ENCODE measurements at places on chromosomes 5 and 9.

DNA sequence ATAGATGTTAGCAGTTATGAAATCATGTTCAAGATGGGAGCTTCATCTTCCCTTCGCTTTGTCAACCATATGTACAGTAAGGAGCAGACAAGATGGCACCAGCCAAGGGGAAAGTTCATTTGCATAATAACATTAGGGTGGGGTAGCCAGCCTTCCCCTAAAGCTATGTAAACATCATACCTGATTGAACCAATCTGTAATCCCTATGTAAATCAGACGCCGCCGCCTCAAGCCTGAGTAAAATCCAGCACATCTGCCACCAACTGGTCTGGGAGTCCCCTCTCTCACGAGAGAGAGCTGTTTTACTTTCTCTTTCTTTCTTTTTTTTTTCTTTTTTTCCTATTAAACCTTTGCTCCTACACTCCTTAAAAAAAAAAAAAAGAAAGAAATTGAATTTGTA is 30.8 kb upstream of the REEP2 start:
- DNase-seq = peak; percentile 89

DNA sequence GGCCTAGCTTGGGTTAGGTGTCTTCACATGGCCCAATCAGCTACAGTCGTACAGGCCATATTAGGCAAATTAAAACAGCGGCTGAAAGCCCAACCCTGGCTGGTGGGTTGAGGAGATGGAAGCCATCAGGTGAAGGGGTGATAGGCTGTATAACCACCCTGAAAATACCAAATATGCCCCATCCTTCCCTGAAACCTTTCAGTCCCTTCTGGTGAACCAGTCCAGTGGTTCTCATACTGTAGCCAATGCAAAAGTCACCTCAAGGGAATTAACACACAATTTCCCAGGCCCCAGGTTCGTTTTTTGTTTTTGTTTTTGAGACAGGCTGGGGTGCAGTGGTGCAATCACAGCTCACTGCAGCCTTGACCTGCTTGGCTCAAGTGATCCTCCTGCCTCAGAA is 19.8 kb upstream of the KCNV2 start:
- no peak for DNase-seq

GRCh38 chr9:127769929-127770582 is 8.4 kb downstream of the SH2D3C start:
- DNase-seq = no peak

- DNase-seq = no peak
These were observed 40.2 kb upstream of the ROPN1L start for GRCh38 chr5:10401498-10401897.

GRCh38 chr5:59190746-59191145 is 607.9 kb downstream of the RAB3C start:
- no peak for DNase-seq

- DNase-seq = no peak
These were observed at the start of gene CARD9 for GRCh38 chr9:136373300-136374182. Gene CARD9, minus strand, starts transcription at chr9:136373669. Its CDS starts 1,591 bp downstream, at chr9:136372078.

Data from NCI-H526 treated with DMSO at 0.1 percent for 48 hours (cell line).